ENCODE measurements at places on chromosomes 3 and 15. TPM values are rescaled to one million over a fixed set of nuclear protein-coding genes. Genes with fewer than 3 reads are reported as not detected.

GRCh38 chr3:50675179-50676030 lies 678 bp downstream of the DOCK3 start:
- no peak for DNase-seq

DNA sequence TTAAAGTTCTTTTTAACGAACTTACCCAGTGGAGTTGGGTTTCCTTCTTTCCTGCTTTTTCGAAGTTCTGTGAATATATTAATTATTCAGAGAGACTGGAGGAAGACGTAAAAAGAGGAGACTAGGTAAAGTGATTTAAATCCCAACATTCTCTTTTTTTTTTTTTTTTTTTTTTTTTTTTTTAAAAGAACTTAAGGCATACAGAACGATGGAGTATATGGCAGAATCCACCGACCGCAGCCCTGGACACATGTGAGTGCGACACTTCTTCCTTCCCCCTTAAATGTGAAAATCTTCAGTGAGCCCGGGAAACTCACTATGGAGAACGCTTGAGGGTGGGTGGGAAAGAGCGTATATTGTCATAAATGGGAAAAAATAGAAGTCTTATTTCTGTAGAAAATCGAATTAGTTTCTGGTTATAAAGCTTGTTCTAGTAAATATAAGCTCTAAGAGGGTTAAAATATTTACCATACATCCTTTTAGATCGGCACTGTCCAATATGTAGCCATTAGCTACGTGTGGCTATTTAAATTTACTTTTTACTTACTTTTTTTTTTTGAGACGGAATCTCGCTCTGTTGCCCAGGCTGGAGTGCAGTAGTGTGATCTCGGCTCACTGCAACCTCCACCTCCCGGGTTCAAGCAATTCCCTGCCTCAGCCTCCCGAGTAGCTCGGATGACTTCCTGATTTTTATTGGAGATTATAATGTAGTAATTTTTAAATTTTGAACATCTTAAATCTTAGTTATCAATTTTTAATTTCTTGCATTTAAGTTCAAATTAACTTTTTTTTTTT lies 892 bp downstream of the NMD3 start:
- no peak for DNase-seq

DNA sequence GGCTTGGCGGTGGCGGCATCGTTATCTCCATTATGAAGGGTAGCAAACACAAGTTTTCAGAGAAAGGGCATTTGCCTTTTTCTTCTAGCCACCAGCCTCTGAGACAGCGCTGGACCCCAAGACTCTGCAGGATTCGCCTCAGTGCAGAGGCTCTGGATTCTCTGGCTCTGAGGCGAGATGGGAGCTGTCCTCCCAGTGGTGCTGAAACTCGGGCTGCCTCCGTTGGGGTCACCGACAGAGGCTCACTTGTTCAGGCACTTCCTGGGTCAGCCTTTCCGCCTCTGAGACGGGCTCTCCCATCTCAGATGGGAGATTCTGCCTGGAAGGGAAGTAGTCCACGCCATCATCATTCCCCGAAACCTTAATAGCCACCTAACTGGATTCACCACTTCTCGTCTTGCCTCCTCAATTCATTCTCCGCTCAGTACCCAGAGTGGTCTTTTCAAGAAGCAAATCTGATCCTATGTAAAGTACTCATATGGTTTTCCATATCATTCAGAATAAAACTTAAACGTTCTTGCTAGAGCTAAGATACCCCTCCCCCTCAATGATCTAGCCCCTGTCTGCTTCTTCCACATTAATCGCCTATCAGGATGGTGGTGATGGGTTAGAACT lies 76.9 kb downstream of the RHCG start:
- no peak for DNase-seq

GRCh38 chr3:173009410-173009809 lies 131.6 kb downstream of the SPATA16 start:
- DNase-seq, result no peak

- DNase-seq, result no peak
These were observed 78.2 kb downstream of the CLSTN2 start for GRCh38 chr3:140013220-140013619.

DNA sequence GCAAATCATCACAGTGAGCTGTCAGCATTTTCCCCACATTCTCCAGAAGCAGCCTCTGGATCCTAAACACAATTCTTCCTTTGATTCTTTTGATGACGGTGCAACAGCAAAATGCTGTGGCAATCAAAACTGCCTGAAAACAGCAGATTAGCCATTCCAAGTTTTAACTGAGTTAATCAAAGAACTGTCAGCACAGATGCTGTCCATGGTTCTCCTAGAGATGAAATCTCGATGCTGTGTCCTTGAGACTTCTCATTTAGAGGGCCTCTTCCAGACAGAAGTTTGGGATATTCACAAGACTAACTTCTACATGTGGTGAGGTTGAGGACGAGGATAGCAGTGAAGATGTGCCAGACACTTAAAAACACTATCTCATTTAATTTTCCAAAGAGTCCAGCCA lies 50.4 kb upstream of the GYG1 start:
- no peak for DNase-seq

- no peak for DNase-seq
These were observed 289.8 kb downstream of the ARPP21 start for GRCh38 chr3:35929158-35929557.

DNA sequence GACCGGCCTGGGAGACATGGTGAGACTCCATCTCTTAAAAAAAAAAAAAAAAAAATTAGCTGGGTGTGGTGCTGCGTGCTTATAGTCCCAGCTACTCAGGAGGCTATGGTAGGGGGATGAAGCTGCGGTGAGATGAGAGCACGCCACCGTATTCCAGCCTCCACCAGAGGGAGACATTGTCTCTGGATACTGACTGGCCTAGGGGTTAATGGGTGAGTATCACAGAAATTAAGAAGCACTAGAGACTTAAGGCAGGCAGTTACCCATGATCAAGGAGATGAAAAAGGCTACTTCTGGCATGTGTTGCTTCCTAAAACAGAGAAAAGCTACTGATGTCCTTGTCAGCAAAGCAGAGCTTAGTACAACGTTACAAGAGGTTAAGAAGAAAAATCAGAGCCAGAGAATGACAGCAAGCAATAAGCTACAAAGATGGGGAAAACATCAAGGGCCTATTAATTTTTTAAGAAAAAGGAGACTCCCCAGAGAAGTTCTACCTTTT lies 8.6 kb downstream of the TFRC start:
- DNase-seq, result no peak

GRCh38 chr3:168100777-168101492 lies 5.2 kb upstream of the GOLIM4 start:
- DNase-seq, result no peak

DNA sequence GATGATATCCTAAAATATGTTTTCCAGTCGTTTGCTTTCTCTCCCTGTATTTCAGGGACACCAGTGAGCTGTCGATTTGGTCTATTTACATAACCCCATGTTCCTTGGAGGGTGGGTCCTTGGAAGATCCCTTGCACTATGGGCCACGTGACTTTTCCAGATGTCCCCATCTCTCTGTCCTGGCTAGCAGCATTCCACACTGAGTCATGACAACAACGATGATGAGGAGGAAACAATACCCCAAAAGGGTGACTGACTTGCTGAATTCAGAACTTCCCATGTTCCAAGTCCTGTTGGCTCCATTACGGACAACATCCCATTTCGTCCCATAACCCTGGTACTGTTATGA lies 134.3 kb downstream of the NSMCE3 start:
- DNase-seq, result no peak

The COL8A1 gene
- 253 TPM for total RNA-seq

The NGRN gene
- 63.5 TPM for total RNA-seq

The ANKRD34C gene
- total RNA-seq, result not detected

All from thoracic aorta (tissue), 2 donors.